NCI-H526 treated with DMSO at 0.1 percent for 48 hours (cell line): ENCODE measurements at places on chromosomes 4 and X.

DNA sequence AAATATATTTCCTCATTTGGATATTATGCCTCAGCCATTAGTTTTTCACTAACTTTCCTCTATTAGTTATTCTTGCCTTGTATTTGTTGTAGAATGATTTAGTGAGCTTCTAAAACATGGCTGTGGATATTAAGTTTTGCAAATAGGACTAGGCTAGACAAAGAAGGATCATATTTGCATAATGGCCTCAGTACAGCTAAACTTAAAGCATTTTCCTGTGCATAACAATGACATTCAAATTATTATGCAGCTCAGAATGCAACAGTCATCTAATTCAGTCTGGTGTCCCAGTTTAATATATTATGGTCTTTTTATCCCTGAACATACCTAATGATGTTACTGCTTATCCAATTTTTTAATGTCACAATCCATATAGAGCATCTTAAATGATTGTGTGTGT is 155.3 kb upstream of the DDIT4L start:
- peak; percentile 66 for DNase-seq

DNA sequence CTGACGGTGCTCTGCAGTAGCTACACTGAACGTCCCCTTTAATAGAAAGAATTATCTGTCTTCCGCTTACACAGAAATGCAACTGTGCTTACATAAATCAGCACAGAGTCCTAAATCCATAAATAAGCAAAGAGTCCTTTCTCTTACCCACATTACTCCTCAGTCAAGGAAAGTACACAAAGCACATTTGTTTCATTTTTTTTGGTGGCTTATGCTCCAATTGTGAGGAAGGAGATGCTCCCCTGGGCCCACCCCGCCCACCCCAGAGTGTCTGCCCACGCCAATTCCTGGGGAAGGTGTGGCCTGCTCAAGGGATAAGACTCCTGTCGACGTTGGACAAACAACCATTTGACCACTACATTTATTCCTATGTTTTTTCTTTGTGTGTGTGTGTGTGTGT is 53.8 kb downstream of the CPLX1 start:
- no peak for DNase-seq

DNA sequence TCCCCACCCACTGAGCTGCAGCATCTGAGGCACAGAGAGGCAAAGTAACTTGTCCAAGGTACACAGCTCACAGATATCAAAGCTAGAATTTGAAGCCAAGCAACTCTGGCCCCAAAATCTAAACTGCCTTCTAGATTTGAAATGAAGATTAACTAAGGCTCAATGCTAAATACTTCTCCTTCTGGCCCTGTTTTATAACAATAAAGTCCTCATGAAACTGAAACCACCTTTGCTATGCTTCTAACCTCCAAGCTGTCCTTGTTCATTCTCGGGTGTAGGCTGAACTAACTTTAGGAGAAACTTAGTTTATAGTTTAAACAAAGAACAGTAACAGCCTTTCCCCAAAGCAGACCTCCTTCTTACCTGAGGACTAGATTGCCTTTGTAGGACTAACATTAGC is 93.6 kb downstream of the DCTD start:
- DNase-seq, result no peak

DNA sequence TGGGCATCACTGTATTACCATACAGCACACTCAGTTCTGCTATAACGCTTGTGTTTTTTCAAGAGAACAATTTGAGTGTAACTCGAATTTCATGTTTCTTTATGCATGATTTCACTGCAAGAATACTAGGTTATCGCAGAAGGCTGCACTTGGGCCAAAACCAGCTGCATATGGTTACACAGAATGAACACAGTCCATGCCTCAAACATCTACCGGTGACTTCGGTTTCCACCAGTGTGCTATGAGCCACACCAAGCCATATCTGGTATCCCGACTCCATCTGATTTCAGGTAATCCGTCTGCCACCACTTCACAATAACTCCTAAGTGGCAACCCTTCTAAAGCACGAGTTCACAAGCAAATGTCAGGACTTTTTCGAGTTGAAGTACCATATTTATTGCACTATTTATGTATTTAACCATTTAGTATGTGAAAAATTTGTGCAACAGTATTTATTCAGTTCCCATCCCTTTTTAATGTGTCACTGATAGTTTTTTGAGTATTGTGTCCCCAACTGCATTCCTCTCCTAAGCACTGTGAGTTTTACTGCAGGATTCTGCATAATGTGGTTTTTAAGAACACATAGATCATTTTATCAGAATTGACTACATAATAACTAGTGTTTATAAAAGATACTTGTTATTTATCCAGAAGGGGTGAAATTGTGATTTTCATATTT is 111.8 kb downstream of the APBB2 start:
- DNase-seq, result peak; percentile 65

- no peak for DNase-seq
These were observed 300.9 kb upstream of the TACR3 start for GRCh38 chr4:104020641-104021040.

DNA sequence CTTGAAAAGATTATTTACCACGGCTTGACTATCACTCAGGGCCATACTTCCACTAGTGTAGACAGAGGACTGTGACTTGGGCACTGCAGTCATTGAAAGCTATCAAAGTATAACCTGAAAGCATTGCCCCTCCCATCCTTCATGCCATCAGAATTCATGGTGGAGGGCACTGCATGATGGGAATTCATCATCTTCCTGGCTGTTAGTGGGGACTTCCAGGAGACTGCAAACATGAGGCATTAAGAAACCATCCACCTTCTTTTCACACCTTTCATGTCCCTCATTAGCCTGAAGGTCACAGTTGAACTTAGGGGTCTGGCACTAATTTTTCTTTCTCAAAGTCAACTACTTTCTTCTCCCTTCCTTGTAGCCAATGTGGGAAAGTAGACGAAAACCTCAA is 25.8 kb downstream of the VSIG4 start:
- no peak for DNase-seq

GRCh38 chr4:24040811-24041210 is 151.0 kb upstream of the PPARGC1A start:
- DNase-seq, result no peak

GRCh38 chrX:153366119-153366518 is 32.2 kb downstream of the ZNF275 start:
- DNase-seq, result no peak

DNA sequence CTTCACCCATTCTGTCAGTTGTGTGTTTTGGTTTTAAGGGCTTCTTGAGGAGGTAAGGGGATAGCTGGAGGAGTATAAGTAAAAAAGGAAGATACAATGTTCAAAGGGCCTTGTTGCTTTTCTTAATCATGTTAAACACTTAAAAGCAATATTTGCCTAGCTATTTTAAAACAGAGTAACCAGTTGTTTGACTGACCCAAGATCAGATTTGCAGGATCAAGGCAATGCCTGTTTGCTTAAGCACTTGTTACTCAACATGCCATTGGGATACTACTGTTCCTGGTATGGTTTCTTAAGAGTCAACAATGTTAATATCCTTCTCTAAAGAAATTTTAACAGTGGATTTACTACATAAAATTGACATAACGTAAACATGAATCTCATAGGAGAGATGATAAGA is 2.6 kb downstream of the DCLK2 start:
- DNase-seq, result no peak

DNA sequence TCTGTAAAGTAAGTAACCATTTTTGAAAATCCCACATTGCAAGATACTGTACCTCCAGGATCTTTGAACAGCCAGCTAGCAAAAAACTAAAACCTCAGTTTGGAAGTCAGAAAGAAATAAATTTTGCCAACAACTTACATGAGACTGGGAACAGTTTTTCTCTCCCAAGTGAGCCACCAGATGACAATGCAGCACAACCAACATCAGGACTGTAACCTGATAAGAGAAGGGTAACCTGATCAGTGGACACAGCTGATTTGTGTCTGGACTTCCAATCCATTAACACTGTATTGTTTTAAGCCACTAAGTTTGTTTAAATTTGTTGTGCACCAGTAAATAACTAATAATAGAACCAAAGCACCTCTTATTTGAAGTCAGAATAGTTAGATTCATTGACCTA is 923.3 kb downstream of the FAT4 start:
- no peak for DNase-seq

DNA sequence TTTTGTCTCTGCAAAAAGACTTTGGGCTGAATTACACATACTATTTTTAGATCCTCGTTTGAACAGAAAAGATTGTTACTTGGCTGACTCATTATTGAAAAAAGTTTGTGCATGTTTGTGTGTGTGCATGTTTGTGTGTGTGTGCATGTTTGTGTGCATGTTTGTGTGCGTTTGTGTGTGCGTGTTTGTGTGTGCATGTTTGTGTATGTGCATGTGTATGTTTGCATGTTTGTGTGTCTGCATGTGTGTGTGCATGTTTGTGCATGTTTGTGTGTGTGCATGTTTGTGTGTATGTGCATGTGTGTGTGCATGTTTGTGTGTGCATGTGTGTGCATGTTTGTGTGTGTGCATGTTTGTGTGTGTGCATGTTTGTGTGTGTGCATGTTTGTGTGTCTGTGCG is 201.1 kb upstream of the FAT1 start:
- DNase-seq, result no peak

DNA sequence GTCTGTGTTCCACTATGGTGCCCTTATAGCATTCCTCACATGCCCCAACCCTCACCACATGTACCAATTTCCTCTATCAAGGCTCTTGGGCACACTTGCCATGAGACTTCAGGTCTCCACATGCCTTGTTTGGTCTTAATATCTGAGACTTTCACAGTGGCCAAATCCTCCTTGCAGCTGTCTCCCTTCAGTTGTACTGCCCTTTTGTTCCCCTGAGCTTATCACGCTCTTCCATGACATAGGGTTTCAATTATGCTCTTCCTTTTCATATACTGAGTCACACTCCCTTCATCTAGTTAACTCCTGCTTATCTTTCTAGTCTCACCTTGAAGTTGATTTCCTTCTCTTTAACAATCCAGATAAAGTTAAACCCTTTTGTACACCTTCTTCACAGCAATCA is 212.9 kb downstream of the PDHA2 start:
- no peak for DNase-seq

DNA sequence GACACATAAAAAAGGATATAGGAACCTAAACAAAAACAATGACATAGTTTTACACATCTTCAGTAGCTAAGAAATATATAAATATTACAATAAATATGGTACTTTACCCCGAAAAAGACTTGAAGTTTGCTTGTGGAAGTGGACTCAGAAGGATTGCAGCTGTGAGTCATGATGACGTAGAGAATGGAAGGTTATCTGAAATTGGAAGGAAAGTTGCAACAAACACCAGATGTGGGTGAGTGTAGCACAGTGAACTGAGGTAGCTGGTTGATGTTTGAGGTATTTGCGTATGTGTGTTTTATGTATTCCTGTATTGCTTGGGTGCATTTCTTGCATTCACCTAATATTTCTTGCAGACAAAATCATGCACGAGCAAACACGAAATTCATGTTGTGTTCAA is 113.0 kb downstream of the ARX start:
- DNase-seq, result no peak

DNA sequence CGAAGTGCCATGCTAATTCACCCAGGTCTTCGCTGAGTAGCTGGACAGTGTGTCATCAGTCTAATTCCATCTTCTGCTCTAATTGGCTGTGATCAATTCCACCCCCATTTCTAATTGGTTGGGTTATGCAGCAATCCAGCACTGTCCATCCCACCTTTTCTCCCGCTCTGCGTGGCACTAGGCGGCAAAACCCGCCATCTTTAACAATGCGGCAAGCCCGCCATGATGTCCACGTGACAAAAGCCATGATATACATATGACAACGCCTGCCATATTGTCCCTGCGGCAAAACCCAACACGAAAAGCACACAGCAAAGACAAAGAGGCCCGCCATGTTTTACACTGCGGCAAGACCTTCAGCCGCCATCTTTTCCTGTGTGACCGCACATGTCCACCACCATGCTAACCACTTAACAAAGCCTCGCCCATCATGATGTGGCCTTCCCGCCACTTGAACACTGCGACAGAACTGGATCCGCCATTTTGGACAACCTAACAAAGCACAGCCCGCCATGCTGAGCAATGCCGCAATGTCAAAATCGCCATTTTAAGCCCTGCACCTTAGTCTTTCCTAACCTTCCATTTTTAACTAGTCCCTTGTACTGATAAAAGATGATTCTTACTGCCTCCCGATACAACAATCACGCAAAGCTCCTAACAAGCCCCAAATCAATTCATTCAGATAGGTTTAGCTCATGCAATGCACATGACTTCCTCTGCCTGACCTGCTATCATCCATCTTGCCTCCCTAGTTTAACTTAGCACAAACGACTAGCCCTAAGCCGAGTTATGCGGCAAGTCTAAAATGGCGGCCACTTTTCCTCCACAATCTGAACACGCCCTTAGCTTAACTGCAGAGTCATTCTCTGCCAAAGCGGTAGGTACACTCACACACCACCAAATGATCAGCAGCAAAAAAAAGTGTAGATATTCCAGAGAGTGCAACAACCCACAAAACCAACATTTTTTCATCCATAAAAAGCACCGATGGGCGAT is 288.3 kb downstream of the CHIC1 start:
- no peak for DNase-seq

DNA sequence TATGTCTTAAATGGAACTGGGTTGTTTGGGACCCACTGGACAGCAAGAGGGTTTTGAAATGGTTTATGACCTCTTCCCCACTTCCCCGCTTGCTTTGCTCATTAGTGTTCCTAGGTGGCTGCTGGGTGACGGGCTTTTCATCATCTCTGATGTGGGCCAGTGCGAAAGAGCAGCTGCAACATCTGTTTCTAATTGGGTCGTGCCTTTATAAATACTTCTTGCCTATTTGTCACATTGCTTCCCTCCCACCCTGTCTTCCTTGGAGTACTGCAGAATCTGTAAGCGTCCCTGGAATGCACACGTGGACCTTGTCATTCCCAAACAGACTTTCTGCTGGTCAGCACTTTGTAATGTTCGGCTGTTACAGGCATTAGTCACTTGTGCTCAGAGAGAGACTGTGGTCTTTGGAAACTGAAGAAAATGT is 35.2 kb downstream of the SEPTIN11 start:
- no peak for DNase-seq

- DNase-seq, result no peak
These were observed 165.3 kb upstream of the PPP1R2C start for GRCh38 chrX:42943051-42943974.

GRCh38 chrX:154481195-154481594 is 2.1 kb upstream of the LAGE3 start:
- no peak for DNase-seq

GRCh38 chr4:53990641-53991040 is 73.8 kb downstream of the CHIC2 start:
- no peak for DNase-seq

- DNase-seq, result no peak
These were observed 1222.9 kb upstream of the PRKX start for GRCh38 chrX:4936315-4936714.

DNA sequence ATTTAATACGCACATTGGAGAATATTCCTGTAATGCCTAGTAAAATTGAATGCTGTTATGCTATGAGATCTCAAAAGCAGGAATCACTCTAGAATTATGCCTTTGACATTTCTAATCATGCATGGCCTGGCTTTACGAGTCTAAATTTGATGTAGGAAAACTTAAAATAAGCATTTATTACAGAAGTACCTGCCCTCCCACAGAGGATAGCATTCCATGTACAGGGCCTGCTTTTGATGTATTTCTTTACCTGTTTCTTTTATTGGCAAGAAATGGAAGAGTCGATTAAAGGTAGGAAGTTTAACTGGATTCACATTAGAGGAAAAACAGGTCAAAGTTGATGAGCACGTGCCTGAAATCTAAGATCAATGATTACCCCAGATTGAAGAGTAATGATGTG is 219.5 kb downstream of the PCDH7 start:
- no peak for DNase-seq
